Stimulated activated CD8-positive, alpha-beta memory T cell treated with anti-CD3 and anti-CD28 coated beads, Interleukin-15, amount 100 ng/mL, for 24 hours (primary cell): ENCODE measurements at places on chromosomes 12 and 14.

DNA sequence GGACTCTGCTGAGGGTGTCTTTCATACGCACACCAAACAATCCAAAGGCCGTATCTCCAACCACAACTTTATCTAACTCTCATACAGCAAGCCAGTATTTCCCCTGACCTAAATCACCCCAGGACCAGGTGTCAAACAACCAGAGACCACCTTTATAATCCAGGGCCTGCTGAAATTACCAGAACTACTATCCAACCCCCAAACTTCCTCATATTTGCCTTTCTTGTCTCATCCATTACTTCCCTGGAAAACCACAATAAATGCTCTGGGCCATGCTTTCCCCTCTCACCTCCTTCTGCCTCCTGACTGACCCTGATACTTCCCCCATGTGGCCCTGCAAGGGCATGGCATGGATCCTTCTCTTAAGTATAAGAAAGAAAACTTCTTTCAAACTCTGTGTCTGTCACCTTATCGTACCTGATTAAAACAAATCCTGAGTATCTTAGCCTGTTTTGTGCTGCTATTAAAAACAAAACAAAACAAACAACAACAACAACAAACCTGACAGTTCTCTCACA, 44.7 kb upstream of the CRACR2A start:
- DNase-seq = no peak

GRCh38 chr14:104747876-104748275, 5.1 kb upstream of the SIVA1 start:
- DNase-seq = no peak

DNA sequence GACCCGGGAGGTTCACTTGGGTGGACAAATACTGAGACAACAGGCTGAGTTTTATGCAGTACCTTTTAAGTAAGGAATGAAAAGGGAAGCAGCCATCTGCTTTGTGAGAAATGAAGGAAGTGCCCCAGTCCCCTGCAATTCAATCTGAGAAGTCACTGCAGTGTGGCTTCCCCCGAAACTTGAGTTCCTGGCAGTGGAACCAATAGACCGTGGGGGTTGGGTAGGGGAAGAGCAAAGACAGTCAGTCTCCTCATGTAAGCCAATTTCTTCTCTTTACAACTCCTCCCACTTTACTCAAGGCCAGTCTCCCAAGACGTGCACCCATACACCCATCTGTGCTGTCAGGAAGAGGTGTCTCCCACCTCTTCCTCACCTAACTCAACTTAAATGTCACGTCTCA, 206.5 kb downstream of the BCAT1 start:
- no peak for DNase-seq

GRCh38 chr12:91339106-91339505, 156.5 kb upstream of the DCN start:
- DNase-seq = no peak

- no peak for DNase-seq
Observed at GRCh38 chr14:59256331-59256730, 67.9 kb downstream of the DAAM1 start.

DNA sequence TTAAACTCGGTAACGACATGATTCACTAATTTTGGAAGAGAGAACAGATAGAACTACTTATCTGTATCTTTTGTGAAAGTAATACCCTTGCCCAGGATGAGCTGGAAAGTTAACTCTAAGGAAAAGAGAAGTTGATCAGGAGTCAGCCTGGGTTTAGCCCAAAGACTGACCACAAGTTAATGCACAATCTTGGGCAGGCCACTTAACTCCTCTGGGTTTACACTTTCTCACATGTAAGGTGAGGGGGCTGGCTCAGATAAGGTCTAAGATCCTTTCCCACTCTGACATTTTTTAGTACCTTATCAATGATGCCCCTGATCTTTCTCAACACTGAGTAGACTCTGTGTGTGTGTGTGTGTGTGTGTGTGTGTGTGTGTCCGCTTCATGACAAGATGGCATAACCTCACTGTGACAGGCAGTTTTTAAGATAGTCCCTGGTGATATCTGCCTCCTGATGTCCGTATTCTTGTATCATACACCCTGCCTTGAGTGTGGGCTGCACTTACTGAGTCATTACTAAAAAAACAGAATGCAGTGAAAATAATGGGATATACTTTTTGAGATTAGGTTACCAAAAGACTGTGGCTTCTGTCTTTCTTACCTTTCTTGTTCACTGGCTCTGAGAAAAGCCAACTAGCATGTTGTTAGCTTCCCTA, 56.2 kb upstream of the CCDC198 start:
- DNase-seq = no peak

GRCh38 chr14:51430079-51430478, 190.0 kb downstream of the TMX1 start:
- DNase-seq = no peak

DNA sequence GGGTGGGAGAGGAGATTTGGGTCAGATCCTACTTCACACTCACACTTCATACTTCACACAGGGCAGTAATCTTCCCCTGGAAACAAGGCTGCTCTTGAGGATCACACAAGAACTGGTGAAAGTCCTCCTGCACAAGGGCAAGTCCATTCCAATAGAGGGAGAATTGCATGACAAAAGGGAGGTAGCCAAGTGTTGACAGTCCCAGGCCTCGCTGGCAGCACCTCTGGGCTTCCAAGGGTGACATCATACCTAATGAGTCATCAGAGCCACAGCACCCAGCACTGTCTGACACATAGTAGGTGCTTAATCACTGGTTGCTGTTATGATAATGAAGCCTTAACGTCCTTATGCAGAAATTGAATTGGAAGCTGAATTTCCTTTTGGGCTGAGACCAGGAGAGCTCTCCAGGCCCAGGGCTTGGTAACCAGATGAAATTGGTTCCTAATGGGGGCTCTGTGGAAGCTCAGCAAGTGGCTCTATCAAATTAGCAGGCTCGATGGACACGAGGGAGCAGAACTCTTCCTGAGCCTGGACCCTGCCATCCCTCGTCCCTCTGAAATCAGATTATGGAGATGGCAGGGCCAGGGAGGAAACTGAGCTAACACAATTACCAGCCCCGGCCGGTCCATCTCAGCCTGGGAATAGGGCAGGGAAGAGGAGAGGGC, 58.8 kb upstream of the ACTN1 start:
- DNase-seq = no peak

DNA sequence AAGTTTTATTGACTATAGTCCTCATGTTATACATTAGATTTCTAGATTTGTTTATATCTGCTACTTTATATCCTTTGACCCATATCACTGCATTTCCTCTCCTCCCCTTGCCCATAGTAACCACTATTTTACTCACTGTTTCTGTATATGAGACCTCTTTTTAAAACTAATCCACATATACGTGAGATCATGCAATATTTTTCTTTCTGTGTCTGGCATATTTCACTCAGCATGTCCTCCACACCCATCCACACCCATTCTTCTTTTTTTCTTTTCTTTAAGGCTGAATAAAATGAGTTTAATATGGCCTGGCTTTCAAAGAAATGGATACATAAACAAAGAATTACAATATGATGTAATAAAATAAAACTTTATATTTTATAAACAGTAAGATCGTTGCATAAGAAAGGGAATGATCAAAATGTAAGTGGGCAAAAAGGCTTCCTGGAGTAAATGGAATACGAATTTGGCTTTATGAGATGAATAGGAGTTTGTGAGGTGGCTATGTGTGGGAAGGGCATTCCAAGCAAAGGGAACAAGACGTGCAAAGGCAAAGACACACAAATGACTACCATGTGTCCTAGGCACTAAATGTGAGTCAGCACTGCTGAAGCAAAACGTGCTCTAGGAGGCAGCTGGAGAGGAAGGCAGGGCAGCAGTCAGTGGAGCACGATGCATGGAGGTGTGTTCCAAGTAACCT, 53.2 kb upstream of the HIF1A start:
- no peak for DNase-seq

DNA sequence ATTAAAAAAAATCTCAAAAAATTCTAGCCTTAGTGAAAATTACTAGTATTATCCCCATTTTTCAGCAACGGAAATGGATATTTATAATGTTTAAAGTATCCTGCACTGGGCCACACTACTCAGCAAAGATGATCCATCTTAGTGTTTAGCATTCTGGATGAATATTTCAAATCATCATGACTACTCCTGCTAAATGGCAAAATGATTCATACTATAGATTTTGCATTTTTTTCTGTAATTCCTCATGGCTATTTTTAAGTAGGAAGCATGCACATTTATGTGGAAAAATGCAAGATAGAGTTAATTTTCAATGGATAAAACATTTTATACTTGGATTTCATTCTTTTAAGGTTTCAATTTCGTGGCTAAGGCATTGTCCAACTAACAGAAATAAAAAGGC, 59.6 kb downstream of the LRFN5 start:
- no peak for DNase-seq

- DNase-seq = no peak
Observed at GRCh38 chr12:96047229-96048211, 12.1 kb upstream of the LTA4H start.

GRCh38 chr12:61037792-61038191, 1222.4 kb upstream of the USP15 start:
- no peak for DNase-seq

- DNase-seq = no peak
Observed at GRCh38 chr12:8742501-8742900, 44.7 kb downstream of the RIMKLB start.

- no peak for DNase-seq
Observed at GRCh38 chr14:57928732-57929131, 62.8 kb upstream of the SLC35F4 start.

DNA sequence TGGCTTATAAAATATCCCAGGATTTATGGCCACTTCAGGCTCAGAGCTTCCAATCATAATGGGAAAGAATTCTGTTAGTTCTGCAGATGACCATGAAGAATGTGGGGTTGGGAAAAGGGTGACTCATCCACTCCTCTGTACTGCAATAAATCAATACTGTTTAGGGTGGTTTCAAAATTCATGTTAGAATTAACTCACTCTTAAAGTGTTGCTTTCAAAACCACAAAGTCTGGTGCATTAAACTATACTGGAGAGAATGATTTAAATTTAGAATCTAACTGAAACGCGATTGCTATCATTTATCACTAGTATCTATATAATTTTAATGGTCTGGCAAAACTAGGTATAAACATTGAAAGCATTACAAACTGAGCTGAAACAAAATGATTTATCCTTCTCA, 798 bp downstream of the CCDC198 start:
- no peak for DNase-seq

- no peak for DNase-seq
Observed at GRCh38 chr12:123971770-123972456, 718 bp downstream of the CCDC92 start.

GRCh38 chr12:121579190-121579791, 1.5 kb downstream of the KDM2B start:
- no peak for DNase-seq

GRCh38 chr14:49921401-49921800, 28.5 kb downstream of the ARF6 start:
- DNase-seq = no peak

GRCh38 chr14:68944162-68944561, 34.9 kb downstream of the ACTN1 start:
- no peak for DNase-seq

GRCh38 chr14:90087433-90087832, 25.6 kb downstream of the KCNK13 start:
- DNase-seq = no peak

- DNase-seq = no peak
Observed at GRCh38 chr12:110345176-110345661, 58.3 kb downstream of the ANAPC7 start.

DNA sequence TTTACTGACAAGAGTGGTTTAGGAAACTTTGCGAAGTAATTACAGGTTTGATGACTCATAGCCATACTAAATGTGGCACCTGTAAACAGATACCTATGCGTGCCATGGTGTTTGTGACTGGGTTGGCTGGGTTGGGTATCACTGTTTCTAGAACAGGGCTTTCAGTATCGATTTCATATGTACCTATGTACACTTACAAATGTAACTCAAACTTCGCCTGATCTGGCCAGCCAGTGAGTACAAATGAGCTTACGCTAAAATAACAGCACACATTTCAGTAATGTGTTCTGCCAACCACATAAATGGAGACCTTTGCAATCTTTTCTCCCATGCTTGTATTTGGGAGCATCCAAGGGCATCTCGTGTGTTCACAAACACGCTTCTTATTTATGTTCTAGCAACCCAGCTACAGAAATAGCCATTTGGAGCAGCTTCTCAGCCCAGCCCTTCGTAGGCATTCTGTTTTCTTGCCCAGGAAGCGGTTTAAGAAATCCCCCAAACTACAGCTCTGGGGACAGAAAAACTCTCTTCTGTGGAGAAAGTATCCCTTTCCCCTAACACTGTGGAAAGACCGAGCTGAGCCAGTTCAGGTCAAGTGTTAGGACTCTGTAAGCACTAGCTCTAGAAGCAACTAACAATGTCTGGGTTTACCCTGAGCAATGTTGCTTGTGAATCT, 42.3 kb upstream of the MDM1 start:
- DNase-seq = no peak

DNA sequence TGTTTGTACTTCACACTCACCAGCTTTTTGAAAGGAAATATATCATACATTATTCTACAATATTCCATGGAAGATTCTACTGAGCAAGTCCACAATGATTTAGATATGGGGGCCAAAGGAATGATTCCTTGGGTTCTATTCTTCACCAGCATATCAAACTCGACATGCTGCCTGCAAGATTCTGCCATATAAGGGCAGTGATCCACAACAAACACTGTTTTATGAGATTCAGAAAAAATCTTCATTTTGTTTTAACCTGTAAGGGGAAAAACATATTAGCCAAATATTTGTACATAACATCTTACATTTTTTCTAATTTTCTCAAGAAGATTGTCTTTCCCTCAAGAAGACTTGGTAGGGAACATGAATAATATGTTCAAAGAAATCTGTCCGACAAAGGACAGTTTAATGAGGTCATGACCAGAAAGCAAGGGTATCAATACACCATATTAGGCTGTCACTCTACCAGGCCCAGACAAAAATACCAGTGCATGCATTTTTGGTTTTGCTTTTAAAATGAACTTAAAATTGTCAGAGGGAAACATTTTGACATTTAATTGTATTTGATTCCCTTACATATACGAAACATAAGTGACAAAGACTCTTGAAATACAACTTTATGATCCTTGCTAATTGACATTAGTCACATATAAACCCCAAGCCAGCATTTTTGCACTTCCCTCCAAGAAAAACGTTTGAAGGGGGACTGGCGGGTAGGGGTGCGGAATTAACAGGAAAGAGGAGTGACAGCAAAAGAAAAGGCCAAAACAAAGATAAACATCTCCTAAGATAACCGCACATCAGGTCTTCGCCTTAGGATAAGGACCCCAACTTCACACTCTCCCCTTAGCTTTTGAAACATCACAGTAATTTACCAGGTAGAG, 980 bp downstream of the INTS13 start:
- no peak for DNase-seq

GRCh38 chr12:69483700-69484099, 13.5 kb downstream of the FRS2 start:
- no peak for DNase-seq
